Panc1 (cell line): ENCODE measurements at places on chromosomes 3 and 15. TPM values are rescaled to one million over a fixed set of nuclear protein-coding genes. Genes with fewer than 3 reads are reported as not detected.

Gene MKRN2OS
- total RNA-seq, result not detected

Gene BNIP2
- total RNA-seq, result 70.7 TPM

Gene CHRD
- total RNA-seq, result 1.4 TPM

Gene GOLGA6A
- total RNA-seq, result 0.05 TPM

Gene SLMAP
- 49.2 TPM for total RNA-seq

Gene TOPAZ1
- not detected for total RNA-seq

Gene SLC6A1
- not detected for total RNA-seq
